HuH-7 (cell line): ENCODE measurements at places on chromosomes 12 and 14.

GRCh38 chr12:25001311-25001710 is 52.4 kb upstream of the BCAT1 start:
- DNase-seq, result no peak

- DNase-seq, result no peak
Observed at GRCh38 chr12:83470749-83471148, 784.0 kb downstream of the TMTC2 start.

DNA sequence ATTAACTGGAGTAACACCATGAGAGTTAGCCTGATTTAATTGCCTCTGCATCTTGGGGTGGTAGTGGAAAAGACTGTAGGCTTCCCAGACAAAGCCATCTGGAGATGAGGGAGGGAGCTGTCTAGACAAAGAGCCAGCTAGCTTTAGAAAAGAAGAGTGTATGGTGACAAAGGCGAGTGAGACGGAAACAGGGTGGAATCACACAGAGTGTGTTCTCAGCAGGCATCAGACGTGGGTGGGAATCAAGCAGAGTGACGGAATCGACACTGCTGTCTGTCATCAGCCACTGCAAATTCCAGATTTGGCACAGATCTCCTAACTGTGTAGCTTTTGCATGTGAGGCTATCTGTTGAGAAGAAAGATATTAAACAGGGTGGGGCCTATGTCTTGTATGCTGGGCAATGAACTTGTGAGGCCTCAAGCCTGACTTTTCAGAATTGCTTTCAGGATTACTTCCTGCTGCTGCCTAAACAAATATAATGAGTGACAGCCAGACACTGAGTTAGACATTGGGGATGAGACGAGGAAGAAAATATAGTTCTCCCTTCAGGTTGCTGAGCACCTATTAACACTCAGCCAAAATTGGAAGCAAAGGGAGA is 236.5 kb upstream of the GRIP1 start:
- DNase-seq, result no peak

- no peak for DNase-seq
Observed at GRCh38 chr12:119956047-119956446, 33.0 kb upstream of the BICDL1 start.

- DNase-seq, result no peak
Observed at GRCh38 chr12:92226071-92226661, 80.5 kb upstream of the BTG1 start.

DNA sequence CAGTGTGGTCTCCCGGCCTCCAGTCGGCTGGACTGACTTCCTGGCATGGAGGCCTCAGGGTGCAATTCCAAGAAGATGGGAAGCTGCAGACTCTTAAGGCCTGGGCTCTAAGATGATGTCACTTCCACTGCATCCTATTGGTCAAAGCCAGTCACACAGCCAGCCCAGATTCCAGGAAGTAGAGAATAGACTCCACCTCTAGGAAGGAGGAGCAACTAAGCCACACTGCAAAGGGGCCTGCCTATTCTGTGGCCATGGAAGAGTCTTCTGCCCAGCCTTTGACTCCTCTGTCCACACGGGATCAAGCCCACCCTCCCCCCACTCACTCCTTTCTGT is 103.9 kb upstream of the RFLNA start:
- peak; percentile 24 for DNase-seq

DNA sequence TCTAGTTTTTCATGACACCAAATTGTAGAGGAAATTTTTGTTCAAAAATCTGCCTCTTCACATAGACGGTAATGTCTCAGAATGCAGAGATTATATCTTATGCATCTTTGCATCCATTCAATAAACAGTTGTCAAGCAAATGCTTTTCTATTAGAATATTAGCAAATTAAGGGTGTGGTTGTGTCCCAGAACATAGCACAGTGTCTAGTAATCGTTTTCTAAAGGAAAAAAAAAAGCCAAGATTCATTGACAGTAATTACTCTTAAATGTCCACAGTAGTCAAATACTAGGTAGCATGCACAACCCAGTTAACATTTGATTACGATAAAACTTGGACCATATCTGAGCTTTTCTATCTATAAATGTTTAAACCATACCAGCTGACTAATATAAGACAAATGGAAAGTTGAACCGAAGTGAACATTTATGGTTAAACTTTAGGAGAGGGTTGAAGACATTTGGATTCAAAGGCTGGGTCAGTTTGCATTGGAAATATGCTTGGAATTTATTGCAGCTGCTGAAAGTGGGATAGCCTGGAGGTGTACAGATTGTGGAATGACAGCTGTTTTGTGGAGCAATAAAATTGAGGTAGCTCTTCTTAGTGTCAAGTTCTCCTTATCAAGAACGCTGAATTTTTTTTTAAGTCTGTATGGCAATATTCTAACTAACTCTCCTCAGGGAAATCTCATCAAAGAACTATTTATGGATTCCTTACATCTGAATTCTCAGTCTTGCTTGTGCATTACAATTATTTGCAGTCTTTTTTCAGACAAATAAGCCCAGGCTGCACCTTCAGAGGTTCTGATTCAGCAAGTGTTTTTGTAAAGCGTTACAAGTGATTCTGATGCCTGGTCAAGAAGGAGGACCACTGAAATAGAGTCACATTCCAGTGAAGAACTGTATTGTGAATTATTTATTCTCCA is 66.7 kb upstream of the ATP2B1 start:
- DNase-seq, result peak; percentile 39

DNA sequence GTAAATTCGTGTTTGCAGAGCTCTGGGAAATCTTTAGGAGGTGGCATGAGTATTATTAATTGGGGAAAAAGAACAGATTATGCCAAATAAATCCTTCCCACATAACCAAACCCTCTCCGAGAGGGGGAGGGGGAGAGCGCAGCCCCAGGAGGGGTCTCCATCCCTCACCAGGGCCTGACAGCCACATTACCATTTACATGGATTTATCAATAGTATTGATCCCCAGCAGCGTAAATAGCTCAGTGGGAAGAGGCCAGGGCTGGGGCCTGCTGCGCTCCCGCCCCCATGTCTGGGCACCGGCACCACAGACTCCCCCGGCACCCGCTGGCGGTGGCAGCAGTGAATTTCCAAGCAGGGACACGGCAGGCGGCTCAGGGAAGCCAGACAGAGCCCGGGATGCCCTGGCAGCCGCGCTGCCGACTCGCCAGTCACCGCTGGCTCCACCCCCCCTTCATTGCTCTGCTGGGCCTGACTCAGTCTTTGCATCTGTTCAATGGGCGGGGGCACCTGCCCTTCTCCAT is 2.4 kb downstream of the NCOR2 start:
- no peak for DNase-seq

DNA sequence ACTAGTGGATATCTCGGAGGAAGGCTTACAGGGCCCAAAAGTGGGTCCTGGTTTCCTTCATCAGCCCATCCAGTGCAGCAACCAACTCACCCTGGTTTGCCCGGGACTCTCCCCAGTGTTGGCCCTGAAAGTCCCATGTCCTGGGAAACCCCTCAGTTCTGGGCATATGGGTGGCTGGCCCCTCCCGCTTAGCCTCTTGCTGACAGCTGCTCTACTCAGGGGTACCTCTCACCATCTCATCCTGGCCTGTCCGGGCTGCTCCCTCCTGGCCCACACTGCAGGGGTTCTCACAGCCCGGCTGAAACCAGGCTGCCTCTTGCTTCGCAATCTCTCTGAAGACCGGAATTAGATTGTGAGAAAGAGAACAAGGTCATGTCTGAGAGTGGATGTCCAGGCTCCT is 48.9 kb upstream of the SLC24A4 start:
- no peak for DNase-seq
